ENCODE measurements at places on chromosomes 1 and 21.

- no peak for DNase-seq
Observed at GRCh38 chr1:204113896-204114295, 37.9 kb downstream of the ETNK2 start.

- no peak for DNase-seq
Observed at GRCh38 chr1:85427849-85428248, 37.1 kb downstream of the DDAH1 start.

DNA sequence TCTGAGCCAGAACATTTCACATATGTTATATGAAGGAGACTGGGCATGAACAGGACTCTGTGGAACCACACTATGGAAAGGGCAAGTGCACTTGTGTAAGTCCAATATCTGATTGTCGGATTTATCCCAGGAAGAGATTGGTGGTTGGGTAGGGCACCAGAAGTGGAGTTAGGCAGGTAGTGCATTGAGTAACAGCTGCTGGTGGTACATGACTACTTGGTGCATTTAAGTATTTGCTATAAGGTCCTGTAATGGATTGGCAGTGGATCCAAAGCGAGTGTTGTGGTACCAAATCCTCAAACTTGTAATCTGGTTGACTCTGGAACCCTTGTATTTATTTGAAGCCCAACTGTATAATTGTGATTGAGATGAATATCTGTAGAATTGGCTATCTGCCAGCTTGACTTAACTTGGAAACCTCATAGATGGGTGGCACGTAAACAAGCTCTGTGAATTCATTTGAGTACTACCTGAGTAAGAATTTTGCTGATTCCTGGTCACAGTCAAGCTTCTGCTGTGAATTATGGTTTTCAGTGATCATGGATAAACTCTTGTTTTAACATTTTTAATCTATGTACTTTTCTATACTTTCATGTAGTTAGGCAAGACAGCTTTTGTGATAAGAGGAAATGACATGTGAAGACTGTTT is 21.1 kb downstream of the UBAP2L start:
- no peak for DNase-seq

DNA sequence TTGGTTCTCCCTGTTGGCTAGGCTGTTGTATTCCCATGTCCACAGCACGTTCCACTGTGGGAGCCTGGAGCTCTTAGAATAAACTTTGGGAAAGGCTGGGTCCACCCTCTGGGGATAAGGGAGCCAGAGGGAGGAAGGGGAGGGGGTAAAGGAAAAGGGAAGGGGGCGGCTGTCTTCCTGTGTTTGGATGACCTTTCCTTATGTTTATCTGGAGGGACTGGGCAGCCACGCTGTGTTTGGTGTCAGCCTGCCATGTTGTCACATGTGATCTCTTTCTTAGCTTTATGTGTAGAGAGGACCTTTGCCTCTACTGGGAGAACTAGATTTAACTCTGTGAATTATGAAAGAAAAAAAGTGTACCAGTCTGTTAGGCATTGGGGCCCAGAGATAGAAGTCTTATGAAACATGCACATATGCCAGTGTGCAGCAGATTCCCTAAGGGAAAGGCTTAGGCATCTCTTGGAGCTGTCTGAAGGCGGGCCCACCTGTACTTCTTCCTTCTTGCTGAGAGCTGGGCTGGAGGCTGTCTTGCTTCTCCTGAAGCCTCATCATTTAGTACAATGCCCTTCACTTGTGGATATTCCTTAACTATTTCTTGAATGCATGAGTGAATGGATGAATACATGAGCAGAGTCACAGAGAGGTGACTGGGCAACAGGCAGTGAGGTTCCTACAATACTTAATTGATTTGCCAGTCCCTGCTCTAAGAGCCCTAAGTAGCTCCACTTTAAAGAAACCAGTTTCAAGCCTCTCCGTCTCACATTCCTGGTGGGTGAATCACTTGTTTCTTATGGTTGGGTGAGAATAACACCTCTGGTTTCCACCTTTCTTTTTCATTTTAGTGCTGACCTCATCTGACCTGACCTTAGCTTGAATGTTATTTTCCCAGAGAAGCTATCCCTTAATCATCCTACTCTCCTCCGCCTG is 62.5 kb upstream of the ARHGAP29 start:
- DNase-seq, result no peak

DNA sequence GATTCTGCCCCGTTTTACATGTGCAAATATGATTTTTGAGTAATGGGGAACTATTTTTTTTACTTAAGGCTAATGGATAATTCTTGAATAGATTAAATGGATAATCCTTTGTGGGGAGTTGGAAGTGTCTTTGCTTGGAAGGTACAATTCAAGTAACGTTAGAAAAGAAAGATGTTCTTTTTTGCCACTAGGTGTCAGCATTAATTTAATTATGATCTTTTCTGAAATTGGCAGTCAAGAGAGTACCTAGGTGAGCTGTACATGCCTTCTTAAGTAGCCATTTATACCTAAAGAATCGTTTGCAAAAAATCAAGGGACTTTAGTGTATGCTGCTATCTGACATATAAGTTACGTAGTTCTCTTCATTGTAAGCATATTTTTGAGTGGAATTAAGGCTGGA is 2.2 kb downstream of the FBXO28 start:
- peak; percentile 87 for DNase-seq

- DNase-seq, result no peak
Observed at GRCh38 chr1:221574529-221574928, 167.4 kb downstream of the DUSP10 start.

GRCh38 chr1:11338284-11338924 is 65.4 kb downstream of the UBIAD1 start:
- no peak for DNase-seq

- DNase-seq, result no peak
Observed at GRCh38 chr21:30710499-30710898, 8.1 kb downstream of the KRTAP21-3 start.

- DNase-seq, result no peak
Observed at GRCh38 chr1:38481871-38482826, 377.4 kb downstream of the RRAGC start.

GRCh38 chr1:212291505-212292134 is 6.4 kb downstream of the PPP2R5A start:
- DNase-seq, result peak; percentile 47

DNA sequence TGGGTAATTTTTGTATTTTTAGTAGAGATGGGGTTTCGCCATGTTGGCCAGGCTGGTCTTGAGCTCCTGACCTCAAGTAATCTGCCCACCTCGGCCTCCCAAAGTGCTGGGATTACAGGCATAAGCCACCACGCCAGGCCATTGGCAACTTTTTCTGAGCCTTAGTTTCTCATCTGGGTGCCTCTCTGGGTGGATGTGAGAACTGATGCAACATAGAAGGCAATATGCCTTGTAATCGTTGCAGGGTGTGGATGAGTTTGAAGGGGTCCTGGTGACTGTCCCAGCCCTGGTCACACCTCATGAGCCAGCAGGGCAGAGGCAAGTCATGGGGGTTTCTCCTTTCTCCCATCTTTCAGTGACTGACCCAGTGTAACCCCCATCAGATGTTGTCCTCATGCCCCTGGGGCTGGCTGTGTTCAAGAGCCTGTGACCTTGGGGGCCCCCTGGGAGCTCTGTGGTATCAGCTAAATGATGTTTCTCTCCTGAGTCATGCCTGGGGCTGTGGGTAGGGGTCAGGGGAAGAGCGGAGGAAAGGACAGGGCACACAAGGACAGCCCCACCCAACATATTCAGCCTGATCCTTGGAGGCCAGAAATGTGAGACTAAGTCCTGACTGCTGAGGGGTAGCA is 3.6 kb downstream of the COL9A2 start:
- DNase-seq, result no peak

GRCh38 chr1:56081173-56081572 is 498.2 kb downstream of the PLPP3 start:
- no peak for DNase-seq

DNA sequence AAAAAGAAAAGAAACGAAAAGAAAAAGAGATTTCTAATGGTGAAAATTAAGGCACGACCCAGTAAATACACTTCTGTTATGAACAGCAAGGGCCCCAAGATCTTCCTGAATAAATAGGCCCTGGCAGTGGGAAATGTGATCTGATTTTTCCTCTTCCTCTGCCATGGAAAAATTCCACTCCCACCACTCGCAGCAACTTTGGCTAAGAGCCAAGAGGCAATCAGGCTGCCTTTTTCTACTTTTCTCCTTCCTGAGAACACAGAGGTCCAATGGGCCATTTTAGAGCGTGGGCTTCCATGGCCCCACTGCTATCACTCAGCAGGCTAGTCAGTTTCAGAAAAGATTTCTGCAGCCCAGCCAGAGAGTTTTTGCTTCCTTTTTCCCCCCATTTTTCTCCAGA is 33.7 kb upstream of the AK4 start:
- DNase-seq, result no peak

- no peak for DNase-seq
Observed at GRCh38 chr1:159830722-159831121, 4.0 kb downstream of the SLAMF8 start.

DNA sequence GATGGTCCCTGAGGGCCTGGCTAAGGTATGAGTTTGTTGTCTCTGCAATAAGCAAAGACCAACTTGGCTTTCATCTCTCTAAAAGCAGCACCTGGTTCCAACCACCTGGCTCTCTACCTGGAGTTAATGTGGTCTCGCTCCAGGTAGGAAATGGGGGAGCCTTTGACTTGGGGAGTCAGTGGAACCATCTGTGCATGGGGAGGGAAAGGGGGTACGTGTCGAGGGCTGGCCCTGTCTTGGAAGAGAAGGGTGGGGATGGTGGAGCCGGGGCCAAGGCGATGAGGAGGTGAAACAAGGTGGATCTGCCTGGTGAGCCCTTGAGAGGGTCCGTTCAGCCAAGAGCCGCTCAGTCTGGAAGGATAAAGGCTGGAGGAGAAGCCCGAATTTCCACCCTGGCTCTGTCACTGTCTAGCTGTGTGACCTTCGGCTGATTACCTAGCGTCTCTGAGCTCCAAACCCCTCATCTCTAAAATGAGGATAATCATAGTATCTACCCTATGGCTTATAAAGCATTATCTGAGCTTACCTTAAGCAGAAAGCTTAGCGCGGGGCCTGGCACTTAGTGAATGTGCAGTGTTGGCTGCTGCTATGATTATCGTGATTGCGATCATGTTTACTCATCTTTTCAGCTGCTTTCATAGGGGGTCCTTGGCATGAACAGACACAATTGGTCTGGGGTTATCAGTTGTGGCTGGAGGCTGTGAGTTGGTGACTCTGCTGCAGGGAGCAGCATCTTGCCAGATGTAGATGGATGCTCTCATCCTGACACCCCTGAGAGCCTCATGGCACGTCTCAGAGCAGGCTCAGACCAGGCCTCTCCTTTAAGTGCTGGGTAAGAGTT is 78.7 kb downstream of the ACTL8 start:
- DNase-seq, result no peak

DNA sequence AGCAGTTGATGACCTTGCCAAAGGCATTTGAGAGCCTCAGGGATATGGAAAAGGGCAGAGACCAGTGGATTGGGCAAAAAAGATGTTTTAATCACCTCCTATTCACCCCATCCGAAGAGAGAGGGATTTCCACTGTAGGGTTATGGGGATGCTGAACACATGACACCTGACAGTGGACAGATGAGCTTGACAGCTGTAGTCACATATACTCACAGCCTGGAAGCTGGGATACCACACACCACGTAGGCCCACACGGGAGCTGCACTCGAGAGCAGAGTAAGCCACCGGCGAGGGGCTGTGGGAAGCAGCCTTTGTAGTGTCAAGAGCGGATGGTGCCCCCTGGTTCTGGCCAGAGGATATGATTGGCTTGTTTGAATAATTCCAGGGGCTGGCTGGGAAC is 20.0 kb downstream of the ZBTB40 start:
- DNase-seq, result no peak

GRCh38 chr1:6271006-6271405 is 10.1 kb upstream of the GPR153 start:
- no peak for DNase-seq

DNA sequence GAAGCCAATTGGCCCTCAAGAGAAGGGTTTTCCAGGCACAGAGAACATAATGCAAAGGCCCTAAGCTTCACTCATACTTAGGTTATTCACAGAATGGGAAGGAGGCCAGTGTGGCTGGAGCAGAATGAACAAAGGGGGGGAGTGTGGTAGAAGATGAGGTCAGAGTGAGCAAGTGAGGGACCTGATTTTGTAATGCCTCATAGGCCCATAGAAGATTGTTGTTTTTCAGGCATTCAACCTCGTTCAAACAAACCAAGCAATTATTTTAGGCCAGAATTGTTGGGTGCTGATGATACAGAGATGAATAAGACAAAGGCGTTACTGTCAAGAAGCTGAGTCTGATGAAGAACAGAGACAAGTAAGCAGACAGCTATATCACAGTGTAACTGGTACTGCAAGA is 54.5 kb upstream of the RAP1A start:
- no peak for DNase-seq

Data from cerebellar cortex (tissue), 1 donor.